CD4-positive, alpha-beta T cell treated with Interferon alpha-2 for 1 hour (primary cell): ENCODE measurements at places on chromosomes 13 and 19.

DNA sequence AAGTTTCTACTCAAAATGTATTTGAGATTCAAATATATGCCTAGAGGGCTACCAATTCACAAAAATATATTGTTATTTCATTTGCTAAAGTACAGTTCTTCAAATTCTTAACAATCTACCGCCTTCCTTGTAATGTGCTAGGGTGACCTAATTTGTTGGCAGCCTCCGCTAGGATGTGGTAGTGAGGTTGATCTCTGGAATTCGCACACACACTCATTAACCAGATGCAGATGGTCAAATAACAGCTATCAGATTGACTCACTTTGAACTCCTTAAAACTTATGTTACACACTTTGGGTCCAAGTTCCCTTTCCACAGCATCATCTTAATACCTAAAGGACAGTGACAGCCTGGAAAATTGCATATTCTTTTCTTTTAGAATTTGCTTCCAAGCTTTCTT is 367.3 kb downstream of the DCT start:
- DNase-seq: no peak

DNA sequence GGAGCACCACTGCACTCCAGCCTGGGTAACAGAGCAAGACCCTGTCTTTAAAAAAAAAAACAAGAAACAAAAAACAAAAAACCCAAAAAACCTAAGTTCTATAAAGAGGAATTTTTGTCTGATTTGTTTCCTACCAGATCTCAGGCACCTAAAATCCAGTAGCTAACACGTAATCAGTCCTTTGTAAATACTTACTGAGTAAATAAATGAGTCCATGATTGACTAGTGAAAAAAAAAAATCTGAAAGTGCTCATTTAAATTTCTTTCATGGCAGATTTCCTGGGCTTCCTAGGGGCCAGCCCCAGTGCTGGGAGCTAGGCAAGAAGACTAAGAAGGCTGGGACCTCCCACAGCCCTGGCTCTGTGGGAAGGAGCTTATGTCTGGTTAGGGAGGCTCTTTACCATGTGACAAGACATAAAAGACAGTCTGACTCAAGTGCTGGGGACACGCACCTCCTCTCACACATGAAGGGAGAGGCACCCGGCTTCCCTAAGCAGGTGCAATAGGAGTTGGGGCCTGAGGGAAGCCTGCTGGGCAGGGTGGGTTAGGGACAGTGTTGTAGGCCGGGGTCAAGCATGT is 22.5 kb downstream of the LIG1 start:
- DNase-seq: no peak

DNA sequence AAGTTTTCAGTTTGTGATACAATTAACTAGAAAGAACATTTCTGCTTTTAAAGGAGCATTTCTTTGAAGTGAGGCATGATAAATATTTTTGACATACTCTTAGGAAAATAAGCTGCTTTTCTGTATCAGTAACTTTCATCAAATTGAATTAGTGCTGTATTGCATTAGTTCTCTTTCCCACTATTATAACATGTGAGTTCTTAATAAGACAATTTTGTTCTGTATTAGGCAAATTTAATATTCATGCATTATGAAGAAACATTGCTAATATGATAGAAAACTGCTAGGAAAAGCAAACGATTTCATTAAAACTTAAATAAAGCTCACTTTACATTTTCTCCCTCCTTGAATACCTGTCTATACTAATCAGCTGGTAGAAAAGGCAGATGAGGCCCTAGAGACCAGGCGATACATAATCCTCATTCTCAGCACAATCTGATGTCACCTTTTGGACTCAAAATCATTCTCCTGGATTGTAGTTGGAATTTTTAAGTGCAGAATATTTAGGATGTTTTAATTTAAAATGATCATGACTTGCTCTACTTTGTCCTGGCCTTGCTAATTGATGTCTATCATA is 1636.8 kb downstream of the PCDH9 start:
- DNase-seq: no peak

GRCh38 chr19:58033741-58034476 is at the start of gene ZSCAN1:
Gene ZSCAN1, plus strand, starts transcription at chr19:58034025. Its CDS starts 3,812 bp downstream, at chr19:58037837.
- peak; percentile 15 for DNase-seq

DNA sequence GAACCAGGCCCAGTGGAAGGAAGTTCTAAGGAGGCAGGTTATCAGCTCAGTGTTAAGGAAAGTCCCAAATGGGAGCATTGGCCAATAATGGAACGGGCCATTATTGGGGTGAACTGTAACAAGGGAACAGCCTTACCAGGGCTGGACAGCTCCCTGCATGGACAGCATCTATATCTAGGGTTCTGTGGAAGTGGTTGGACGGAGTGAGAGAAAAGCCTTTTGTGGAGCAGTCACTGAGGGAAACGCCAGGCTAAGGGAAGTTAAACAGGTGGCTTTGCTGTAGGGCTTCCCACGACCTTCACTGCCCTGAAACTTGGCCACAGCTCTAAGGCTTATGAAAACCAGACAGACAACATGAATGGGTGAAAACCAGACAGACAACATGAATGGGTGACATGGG is 17.0 kb downstream of the POU2F2 start:
- no peak for DNase-seq

GRCh38 chr13:58978331-58978730 is 1185.4 kb downstream of the DIAPH3 start:
- DNase-seq: no peak
